ENCODE measurements at places on chromosomes 3 and 15.

GRCh38 chr3:38142959-38143358 is 4.5 kb downstream of the MYD88 start:
- no peak for DNase-seq

DNA sequence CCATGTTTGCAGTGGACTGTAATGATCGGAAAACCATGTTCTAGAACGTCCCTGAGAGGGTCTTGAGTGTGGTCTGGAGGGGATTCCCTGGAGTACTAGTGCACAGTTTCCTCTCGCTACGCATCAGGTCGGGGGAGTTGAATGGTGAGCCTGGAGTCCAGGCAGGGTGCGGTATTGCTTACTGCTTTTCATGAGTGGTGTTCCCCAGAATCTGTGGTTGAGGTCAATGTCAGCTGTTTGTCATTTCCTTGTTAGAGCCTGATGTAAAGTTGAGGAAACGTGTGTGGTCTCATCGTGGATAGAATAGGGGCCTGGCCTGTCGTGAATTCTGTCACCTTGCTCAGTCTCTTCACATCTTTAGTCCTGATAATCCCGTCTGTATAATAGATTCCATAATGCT is 328.2 kb upstream of the LRRFIP2 start:
- DNase-seq: no peak

DNA sequence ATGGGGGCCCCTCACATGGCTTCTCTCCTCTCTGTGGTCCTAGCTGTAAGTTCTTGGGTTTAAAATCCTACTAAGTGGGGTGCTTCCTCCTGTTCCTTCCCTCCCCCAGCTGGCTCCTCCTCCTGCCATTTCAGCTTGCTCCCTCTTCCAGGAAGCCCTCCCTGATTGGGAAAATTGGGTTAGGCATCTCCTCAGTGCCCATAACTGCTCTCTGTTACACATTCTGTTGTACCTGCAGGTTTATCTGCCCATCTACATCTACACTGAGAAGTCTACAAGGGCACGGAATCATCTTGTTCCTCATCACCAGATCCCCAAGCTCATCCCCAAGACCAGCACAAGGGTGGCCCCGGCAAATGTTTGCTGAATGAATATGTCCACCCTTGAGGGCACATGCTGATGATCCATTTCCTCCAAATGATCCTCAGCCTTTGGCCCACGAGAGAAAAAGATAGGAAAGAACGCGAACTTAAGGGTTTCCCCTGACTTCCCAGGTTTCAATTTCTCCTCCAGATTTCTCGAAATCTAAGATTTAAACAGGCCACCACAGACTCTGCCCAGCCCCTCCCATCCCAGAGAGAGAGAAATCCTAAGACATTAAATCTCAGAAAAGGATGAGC is 3.9 kb downstream of the SEMA7A start:
- DNase-seq: no peak

DNA sequence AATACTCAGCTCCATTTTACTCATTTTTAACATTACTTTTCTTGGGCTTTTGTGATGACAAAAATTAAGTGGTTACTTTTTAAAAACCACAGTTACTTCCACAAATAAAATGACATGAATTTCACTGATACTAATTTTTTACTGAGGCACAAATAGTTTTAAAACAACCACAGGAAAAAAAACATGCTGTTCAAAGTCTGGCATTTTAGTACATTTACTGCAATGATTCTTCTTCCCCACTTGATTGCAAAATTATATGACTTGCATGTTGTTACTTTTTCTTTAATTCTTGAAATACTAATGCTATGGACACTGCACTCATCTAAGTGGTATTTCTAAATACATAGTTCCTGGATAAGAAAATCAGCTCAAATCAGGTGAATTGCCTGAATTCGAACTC is 24.8 kb upstream of the SLMAP start:
- no peak for DNase-seq

DNA sequence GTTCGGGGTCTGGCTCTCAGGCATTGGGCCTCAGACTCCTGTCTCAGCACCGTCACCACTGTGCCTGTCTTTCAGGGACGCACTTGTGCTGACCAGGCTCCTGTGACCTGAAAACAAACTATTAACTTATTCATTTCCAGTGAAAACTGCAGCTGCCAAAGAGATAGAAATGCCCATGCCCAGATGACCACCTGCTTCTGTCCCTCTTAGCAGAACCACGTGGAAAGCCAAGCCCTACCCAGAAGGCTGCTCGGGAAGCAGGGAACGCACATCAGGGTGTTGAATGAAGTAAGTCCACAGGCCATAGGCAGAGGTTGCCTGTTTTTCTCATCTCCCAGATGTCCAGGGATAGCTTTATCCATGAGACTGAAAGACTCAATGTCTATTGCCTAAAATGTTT is 219.3 kb downstream of the EBLN2 start:
- DNase-seq: no peak

DNA sequence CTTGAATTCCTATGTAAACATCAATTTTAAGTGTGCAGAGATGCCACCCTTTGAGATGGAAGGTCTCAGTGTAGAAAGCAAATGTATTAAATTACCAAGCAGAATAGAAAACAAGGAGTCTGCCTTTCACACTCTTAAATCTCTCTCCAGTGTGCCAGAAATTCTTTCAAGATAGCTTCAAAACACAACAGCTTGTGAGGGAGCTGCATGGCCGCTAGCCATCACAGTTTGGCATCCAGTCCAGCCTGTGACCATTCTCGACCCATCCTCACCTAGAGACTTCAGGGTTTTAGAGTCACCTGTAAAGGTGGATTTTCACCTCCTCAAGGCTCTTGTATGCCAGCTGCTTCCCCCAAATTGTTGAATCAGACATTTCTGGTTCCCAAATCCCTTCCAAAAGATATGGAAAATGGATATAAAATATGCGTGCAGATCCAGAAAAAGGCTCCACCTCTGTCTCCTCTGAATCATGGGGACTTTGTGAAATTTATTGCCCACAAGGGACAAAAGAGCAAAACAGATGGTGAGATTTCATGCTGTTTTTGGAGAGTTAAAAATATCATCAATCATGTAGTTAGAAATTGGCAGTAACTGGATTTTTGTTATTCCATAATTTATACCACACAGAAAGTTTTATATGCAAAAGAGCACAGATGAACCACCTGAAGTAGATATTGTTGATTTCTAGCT is 114.2 kb upstream of the THRB start:
- DNase-seq: no peak

GRCh38 chr3:124904835-124905492 is 17.8 kb upstream of the ITGB5 start:
- no peak for DNase-seq

DNA sequence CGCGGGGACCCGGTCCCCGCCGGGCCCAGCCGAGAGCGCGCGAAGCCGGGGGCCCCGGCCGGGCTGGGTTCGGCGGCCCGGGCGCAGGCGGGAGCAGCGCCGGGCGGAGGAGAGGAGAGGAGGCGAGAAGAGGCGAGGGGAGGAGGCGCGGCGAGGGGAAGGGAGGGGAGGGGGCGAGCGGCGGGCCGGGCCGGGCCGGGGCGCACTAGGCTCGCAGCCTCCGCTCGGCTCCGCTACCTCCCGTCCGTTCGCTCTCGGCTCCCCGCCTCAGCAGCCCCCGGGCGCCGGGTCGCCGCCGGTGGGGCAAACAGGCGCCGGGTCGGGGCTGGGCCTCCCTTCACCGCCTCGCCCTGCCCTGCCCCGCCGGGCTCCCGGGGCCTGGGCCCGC is 351 bp downstream of the INSYN1 start:
- DNase-seq: no peak

DNA sequence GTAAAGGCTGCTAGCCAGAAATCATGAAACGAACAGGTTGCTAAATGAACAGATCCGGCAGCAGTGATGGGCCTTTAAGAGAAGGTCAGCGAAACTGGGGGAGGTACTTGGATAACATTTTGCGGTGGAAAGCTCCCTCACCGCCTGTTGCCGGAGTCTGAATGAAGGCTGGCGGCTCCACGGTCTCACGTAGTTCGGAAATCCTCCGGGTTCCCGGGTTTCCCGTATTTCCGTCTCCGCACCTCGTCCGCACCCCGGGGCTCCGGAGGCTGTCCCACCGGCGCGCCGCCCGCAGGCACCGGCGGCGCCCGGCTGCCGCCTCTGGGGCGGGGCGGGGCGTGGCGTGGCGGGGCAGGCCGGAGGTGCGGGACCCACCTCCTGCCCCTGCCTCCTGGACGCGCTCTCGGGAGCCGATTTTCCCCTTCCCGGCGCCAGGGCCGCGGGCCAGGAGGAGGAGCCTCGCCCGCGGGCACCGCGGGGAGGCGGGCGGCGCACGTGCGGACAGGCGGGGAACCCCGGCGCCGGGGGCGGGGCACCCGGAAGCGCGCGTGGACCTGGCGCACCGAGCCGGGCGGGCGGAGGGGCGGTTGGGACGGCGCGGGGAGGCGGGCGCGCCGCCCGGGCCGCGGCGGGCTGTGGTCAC is at the start of gene ZDHHC23:
TSS of gene ZDHHC23 (plus strand) at position 642 of the 643 bp plus-strand sequence. CDS start 790 bp downstream, outside the sequence.
- peak; percentile 54 for DNase-seq

GRCh38 chr3:43885908-43886618 is 195.3 kb downstream of the ABHD5 start:
- DNase-seq: no peak

DNA sequence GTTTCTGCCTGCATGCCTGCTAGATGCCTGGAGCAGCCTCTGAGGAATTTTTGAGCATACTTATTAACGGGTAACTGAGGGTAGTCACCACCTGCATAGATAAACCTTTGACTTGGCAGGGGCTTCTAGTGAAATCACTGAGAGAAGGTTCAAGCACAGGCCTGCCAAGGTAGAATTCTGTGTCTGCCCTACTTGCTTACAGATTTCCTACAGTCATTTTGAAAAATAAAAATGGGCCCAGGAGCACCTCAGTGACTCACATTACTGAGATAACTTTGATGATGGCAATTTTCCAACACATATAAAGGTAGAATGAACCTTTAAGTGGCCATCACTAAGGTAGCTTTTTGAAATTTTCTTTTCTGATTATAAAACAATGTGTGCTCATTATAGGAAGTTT is 10.8 kb downstream of the CRTAP start:
- DNase-seq: no peak

- no peak for DNase-seq
Observed at GRCh38 chr15:70974004-70974832, 81.6 kb downstream of the LRRC49 start.

GRCh38 chr3:142912402-142913172 is 23.7 kb upstream of the PCOLCE2 start:
- no peak for DNase-seq

Data from bone marrow (tissue), 2 donors.